ENCODE measurements at places on chromosomes 6 and 20.
A peak's percentile ranks its signal among the peaks of the same experiment; 100 is the strongest.

DNA sequence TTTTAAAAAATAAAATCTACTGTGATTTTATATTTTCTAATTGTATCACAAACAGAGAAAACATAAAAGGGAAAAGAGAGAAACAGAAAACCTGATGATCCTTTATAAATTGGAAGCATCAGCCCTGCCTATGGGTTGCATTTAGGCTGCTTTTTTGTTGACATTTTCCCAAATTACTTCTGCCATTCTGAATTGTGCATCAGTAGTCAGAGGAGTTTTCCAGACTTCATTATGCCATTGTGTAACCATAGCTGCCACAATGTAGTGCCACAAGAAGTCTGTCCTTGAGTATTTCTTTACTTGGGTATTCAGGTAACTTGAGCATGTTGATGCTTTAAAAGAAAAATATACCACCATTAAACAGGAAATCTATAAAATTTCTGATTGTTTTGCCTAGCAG is 130.3 kb downstream of the HACE1 start:
- DNase-seq: no peak

DNA sequence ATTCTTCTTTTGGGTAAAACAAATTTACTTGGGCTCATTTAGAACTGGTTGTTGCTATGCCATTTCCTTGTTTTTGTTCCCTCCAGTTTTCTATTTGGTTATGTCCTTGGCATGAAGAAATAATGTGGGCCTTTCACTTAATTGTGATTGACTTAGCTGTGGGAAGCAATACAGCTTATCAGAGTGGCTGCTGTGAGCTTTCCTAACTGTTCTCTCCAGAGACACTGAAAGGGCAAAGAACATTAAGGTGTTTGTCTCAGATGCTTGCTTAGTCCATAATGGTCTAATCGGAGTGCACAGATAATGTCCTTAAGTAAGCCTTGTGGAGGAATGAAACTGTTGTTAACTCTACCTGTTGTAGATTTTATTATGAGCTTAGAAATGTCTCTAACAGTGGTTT is 56.6 kb downstream of the SH3BGRL2 start:
- no peak for DNase-seq

GRCh38 chr6:56009636-56010035 is 134.2 kb upstream of the BMP5 start:
- DNase-seq: no peak

- no peak for DNase-seq
Observed at GRCh38 chr6:111367393-111368088, 115.5 kb downstream of the REV3L start.

DNA sequence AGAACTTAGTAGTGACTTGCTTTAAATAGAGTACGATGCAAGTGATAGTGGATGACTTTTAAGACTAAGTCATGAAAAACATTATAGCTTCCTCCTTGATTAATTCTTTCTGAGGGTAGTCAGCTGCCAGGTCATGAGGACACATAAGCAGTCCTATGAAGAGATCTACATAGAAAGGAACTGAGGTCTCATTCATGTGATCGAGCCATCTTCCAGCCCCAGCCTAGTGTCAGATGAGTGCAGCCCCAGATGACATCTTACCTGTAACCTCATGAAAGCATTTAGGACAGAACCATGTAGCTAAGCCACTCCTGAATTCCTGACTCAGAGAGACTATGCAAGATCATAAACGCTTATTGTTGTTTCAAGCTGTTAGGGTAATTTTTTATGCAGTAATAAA is 67.7 kb downstream of the AK9 start:
- DNase-seq: no peak

GRCh38 chr6:167776906-167777627 is 49.6 kb upstream of the AFDN start:
- no peak for DNase-seq

- DNase-seq: peak; percentile 64
Observed at GRCh38 chr6:106519460-106520394, 109.6 kb downstream of the RTN4IP1 start.

- DNase-seq: no peak
Observed at GRCh38 chr6:158554611-158555361, 5.1 kb upstream of the TMEM181 start.

DNA sequence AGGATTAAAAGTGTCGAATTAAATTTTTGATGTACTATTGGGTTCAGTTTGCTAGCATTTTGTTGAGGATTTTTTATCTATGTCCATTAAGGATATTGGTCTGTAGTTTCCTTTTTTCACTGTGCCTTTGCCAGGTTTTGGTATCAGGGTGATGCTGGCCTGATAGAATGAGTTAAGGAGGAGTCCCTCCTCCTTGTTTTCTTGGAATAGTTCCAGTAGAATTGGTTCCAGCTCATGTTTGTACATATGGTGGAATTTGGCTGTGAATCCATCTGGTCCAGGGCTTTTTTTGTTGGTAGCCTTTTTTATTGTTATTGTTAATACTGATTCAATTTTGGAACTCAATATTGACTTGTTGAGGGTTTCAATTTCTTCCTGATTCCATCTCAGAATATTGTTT is 141.8 kb downstream of the SIM1 start:
- no peak for DNase-seq

DNA sequence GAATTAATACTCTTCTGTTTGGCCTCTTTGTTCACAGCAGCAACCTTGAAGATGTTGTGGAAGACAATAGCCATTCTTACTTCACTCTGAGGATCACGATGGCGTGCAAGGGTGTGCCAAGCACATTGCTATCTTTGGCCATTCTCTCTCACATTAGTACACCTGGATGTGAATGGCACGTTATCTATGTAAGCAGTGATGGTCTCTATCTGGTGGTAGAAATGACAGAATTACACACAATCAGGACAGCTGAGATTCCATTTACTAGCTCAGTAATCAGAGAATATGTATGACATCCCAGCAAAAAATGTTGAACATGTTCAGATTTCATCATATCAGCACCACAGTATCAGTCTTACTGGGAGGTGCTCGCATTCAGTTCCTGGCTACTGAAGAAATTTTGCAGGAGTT is 116.2 kb downstream of the LCA5 start:
- DNase-seq: no peak

GRCh38 chr20:20213526-20214121 is 154.3 kb upstream of the INSM1 start:
- DNase-seq: no peak

- DNase-seq: no peak
Observed at GRCh38 chr20:32442630-32443373, 84.7 kb downstream of the ASXL1 start.

GRCh38 chr6:43923376-43924221 is 153.6 kb downstream of the VEGFA start:
- no peak for DNase-seq

DNA sequence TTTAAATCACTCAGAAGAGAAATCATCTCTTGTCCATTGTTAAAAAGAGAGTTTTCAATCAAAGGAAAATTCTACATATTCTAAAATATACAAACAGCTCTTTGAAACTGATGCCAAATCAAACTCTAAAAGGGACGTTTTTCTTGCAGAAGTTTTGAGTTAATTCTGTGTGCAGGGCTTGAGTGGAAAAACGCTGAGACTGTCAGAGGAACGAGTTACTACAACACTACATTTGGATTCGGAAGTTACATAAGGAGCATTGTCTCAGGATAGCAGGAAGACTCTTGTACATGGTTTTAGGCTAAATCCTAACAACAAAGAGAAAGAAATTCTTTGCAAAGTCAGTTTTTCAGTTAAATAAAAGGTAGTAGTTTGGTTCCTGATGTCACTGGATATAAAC is 155.7 kb upstream of the SUPT3H start:
- DNase-seq: no peak

- DNase-seq: no peak
Observed at GRCh38 chr6:148932208-148932607, 185.4 kb downstream of the UST start.

- DNase-seq: no peak
Observed at GRCh38 chr6:159053781-159054398, 9.1 kb upstream of the TAGAP start.

GRCh38 chr20:49888212-49889000 is 26.9 kb downstream of the SPATA2 start:
- DNase-seq: no peak

- DNase-seq: no peak
Observed at GRCh38 chr6:40263970-40264369, 323.2 kb downstream of the LRFN2 start.

GRCh38 chr6:30985490-30985889 is 2.0 kb downstream of the MUC21 start:
- no peak for DNase-seq

DNA sequence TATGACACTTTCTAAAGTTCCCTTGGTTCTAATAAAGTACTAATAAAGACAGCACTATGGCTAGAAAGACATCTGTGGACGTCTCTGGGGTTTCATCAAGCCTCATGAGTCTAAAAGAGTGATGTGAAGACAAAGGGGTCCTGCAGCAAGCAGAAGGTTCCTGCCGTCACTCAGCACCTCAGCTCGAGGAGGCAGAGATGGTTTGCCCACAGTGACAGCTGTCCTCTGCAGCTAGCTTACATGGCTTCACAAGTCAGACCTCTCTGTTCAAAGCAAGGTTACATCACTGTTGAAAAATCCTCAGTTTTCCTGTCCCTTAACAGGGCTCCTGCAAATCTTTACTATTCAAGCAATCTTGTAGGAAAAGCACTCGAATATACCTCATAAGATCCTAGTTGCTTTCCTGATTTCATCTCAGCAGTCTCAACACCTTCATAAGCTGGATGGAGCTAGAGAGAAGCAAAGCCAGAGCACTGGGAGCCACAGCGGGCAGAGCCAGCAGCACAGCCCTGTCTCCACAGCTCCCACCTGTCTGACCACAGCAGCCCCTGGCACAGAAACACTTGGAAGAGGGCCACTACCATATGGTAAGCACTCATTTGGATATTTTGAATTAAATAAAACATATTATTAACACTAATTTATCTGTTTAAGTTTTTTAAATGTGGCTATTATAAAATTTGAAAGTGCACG is 202.3 kb downstream of the GMDS start:
- no peak for DNase-seq

DNA sequence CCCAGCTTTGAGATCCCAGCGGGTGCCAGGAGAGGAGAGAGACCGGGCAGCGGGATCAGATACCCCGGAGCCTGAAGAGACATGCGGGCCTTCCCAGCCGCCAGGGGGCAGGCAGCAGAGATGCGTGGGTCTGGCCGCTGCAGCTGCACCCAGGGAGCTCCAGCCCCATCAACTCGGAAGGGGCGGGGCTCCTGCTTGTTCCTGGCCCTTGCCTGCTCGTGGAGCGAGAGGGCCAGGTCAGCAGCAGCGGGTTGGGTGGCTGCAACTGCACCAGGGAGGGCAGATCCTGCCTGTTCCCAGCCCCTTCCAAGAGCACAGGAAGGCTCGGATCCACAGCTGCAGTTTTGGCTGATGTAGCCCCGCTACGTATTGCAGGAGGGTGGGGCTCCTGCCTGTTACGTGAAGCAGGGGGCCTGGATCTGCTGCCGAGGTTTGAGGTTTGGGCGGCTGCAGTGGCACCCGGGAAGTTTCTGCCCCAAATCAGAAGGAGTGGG is 532.8 kb downstream of the RFPL4B start:
- no peak for DNase-seq

DNA sequence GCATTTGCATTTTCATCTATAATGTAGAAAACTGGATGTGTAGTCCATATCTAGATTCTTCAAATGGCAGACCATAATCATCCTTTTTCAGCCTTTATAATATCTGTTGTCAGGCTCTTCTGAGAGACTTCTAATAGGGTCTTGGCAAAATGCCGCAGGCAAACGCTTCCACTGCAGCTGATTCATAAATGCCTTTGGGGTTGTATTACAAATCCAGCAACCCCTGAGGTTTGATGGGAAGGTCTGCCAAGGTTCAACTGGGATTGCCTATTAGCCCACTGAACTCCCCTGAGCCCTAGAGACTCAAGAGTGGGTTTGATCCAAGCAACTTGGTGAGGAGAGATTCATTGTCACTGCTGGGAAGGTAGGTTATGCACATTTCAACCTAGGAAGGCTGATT is 365.2 kb upstream of the POU3F2 start:
- no peak for DNase-seq

DNA sequence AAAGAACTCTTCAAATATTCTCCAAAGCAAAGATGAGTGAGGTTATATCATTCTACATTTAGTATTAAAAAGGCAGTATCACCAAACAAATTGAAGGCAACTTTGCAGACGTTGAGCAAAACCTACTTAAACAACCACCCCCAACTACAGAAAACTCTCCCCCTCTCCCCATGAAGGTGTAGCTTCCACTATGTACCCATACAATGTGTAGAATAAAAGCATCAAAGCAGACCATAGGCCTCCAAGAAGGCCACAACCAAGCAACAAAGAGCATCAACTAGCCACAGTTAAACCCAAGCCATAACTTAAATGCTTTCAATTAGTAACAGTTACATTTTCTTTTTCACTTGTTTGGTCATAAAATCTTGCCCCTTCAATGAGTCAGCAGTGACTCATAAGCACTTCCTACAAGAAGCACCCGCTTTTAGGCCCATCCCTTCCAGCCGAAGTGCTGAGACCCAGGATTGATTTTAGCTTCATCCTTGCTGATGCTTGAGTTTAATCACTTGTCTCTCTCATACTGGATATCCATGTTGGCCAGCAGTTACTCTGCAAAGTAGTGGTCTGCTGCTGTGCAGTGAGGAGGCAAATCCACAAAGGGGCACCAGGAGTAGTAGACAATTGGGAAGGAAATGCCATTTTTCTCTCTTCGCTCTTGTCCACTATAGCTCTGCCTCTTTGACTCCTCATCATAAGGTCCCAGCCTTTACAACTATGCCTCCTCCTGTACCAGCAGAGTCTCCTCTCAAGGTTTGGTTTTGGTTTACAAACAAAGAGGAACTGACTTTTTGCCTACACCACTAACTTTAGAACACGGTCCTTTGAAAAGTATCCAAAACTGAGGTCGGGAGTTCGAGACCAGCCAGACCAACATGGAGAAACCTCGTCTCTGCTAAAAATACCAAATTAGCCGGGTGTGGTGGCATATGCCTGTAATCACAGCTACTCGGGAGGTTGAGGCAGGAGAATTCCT is 8.4 kb upstream of the NUP153 start:
- no peak for DNase-seq

DNA sequence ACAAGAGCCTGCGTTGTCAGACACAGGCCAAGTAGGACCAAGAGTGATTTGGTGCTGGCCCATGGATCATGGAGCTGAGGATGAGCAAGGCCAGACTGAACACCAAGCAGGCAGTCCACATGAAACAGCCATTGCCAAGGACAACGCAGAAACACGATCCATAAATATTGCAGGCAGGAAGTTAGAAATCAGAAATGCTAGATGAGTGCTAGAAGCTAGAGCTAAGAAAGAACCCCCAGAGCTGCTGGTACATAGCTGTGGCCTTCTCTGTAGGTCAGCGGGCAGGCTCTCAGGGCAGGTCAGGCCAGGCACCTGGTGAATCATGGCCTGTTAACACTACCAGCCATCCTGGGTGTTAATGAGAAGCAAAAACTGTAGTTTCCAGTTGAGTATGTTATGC is 119.7 kb downstream of the ALDH8A1 start:
- DNase-seq: no peak

GRCh38 chr6:154578004-154578559 is 67.6 kb upstream of the CNKSR3 start:
- no peak for DNase-seq
